Right lung (tissue), 10 donors: ENCODE measurements at places on chromosomes 5 and 9. TPM values are rescaled to one million over a fixed set of nuclear protein-coding genes. Genes with fewer than 3 reads are reported as not detected.

GRCh38 chr9:117250610-117251215 is 164.1 kb downstream of the ASTN2 start:
- no peak for DNase-seq

DNA sequence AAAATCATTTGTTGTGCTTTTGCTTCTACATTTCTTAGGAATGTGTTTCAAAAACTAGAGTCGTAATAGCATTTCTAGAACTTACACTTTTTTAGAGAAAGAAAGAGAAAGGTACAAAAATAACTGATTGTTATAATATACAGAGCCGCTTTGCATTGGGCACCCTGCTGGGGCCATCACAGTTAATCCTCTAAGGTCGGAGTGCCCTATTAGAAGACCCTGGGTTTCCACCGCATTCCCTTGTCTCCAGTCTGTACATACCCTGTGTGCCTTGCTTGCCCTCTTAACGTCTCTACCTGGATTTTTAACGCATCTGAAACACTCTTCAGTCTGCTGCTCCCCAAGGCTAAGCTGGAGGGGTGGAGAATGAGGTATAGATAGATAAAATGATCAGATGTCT is 1.3 kb downstream of the MARVELD2 start:
- no peak for DNase-seq

- no peak for DNase-seq
These were observed 29.6 kb downstream of the ARHGEF28 start for GRCh38 chr5:73655521-73656160.

Gene LHX6
- polyA plus RNA-seq = 18.2 TPM

Gene FAM169A
- polyA plus RNA-seq = 5.0 TPM
